ENCODE measurements at places on chromosomes 16 and 17.

- no peak for DNase-seq
Measured at GRCh38 chr17:68422821-68423220, 34.5 kb downstream of the WIPI1 start.

DNA sequence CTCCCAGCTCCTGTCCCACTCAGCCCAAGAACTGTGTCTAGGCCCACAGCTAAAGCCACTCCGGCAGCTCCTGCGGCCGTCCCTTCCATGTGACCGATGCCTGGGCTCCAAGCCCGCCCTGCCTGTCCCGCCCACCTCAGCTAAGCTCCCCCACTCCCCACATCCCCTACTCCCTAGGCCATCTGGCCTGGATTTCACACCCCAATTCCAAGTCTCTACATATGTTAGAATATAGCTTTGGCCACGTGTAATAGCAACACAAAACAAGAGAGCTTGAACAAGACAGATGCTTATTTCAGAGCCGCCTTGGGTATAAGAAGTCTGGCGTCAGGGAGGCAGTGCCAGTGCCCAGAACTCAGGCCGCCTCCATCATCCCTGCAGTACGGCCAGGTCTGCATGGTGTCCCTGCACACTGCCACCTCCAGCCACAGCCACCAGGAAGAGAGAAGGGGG, 30.0 kb upstream of the USP22 start:
- DNase-seq: no peak

- no peak for DNase-seq
Measured at GRCh38 chr16:87309620-87310525, 7.3 kb downstream of the C16orf95 start.

GRCh38 chr16:15980329-15980728, 30.9 kb downstream of the ABCC1 start:
- no peak for DNase-seq

DNA sequence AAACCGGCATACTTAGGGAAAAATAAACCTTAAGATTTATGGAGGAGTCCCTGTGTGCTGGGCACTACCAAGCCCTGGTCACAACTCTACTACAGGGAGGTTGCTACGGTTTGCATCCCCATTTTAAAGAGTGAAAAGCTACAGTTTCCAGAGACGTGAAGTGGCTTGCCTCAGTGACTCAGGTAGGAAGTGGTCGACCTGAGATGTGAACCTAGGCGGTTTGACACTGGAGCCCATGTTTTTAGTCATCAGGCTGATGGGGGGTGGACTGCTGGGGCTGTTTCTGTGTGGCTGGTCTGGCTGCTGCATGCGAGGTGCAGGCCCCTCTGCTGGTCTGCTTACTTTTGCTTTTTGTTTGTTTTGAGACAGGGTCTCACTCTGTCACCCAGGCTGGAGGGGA, 6.6 kb downstream of the COX6A2 start:
- no peak for DNase-seq

Data from amniotic stem cell (primary cell).